Mononuclear cell (primary cell): ENCODE measurements at places on chromosomes 7 and 10. TPM values are rescaled to one million over a fixed set of nuclear protein-coding genes. Genes with fewer than 3 reads are reported as not detected.

The ALOX5 gene
- total RNA-seq, result 88.9 TPM

The ERVW-1 gene
- total RNA-seq, result not detected

The PGAM1 gene
- total RNA-seq, result 155 TPM

The TCAF1 gene
- 6.0 TPM for total RNA-seq

The NAT16 gene
- total RNA-seq, result not detected

The DGKI gene
- total RNA-seq, result 0.21 TPM

The BEND7 gene
- 0.31 TPM for total RNA-seq

The ITGB1 gene
- total RNA-seq, result 214 TPM

The RPEL1 gene
- total RNA-seq, result not detected

The ZNF282 gene
- 10.7 TPM for total RNA-seq

The UROS gene
- 23.3 TPM for total RNA-seq

The RAPGEF5 gene
- 0.63 TPM for total RNA-seq

The TET1 gene
- 1.5 TPM for total RNA-seq

The DNAJC1 gene
- total RNA-seq, result 50.1 TPM

The CYP2W1 gene
- total RNA-seq, result not detected

The CLEC5A gene
- total RNA-seq, result 3.6 TPM

The GPR37 gene
- total RNA-seq, result 0.10 TPM

The DPP6 gene
- total RNA-seq, result not detected

The OR2A12 gene
- not detected for total RNA-seq

The ZNF680 gene
- 16.7 TPM for total RNA-seq

The CCL24 gene
- total RNA-seq, result not detected
